Activated CD4-positive, alpha-beta T cell treated with anti-CD3 and anti-CD28 coated beads for 36 hours (primary cell): ENCODE measurements at places on chromosomes 4 and X.
A peak's percentile ranks its signal among the peaks of the same experiment; 100 is the strongest.

- no peak for DNase-seq
These were observed 965.9 kb upstream of the DIAPH2 start for GRCh38 chrX:95718746-95719145.

- DNase-seq = no peak
These were observed 45.9 kb downstream of the LGI2 start for GRCh38 chr4:24984602-24985532.

- no peak for DNase-seq
These were observed 47.0 kb upstream of the ANXA10 start for GRCh38 chr4:168045354-168045753.

DNA sequence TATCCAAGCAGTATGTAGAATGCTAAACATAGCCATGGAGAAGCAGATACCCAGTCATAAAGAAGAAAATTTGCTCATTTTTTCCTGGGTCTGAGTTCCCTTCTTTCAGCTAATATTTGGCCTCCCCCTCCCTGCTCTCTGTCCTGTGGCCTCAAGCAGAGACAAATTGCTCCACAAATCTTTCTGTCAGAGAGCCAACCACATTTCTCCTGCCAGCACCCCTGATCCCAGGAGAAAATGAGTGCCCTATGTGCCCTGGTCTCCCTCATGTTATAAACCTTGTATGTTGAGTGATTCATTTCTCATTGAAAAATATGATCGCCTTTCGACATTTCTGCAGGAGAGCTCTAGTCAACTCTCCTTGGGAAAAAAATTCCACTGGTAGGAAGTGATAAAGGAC lies 82.0 kb downstream of the TMEM156 start:
- DNase-seq = no peak

DNA sequence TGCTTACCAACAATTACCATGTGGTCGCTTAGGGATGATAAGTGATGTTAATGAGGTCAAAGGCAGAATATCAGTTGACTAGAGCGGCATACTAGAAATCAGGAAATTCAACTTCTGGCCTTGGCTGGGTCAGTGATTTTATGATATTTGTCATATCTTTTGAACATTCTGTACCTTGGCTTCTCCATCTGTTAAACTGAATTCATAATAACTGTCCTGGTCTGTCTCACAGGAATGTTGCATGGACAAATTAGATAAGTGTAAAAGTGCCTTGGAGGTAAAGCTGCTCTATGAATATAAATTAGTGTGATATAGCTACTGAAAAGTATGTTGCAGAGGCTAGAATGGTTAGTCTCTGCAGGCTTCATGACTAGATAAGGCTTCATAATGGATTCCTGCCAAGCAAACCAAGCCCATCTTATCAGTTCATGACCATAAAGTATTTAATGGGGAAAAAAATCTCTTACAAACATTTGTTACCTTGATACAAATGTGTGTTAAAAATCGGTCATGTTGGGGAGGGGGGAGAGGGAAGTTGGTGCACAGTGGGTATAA lies 104.6 kb upstream of the BMPR1B start:
- DNase-seq = no peak

DNA sequence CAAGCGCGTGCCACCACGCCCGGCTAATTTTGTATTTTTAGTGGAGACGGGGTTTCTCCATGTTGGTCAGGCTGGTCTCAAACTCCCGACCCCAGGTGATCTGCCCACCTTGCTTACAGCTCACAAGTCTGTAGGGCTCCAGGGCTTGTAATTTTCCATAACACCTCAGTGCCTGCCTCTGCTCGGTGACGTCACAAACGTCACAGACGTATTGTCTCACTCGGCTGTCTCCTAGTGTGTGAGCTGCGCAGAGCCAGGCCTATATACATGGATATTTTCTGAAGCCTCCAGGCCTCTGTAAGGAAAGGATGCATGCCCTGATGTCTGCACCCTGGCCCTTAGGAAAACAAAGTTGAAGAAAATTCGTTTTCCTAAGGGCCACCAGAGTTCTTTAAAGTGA lies 8.6 kb upstream of the NKRF start:
- no peak for DNase-seq

DNA sequence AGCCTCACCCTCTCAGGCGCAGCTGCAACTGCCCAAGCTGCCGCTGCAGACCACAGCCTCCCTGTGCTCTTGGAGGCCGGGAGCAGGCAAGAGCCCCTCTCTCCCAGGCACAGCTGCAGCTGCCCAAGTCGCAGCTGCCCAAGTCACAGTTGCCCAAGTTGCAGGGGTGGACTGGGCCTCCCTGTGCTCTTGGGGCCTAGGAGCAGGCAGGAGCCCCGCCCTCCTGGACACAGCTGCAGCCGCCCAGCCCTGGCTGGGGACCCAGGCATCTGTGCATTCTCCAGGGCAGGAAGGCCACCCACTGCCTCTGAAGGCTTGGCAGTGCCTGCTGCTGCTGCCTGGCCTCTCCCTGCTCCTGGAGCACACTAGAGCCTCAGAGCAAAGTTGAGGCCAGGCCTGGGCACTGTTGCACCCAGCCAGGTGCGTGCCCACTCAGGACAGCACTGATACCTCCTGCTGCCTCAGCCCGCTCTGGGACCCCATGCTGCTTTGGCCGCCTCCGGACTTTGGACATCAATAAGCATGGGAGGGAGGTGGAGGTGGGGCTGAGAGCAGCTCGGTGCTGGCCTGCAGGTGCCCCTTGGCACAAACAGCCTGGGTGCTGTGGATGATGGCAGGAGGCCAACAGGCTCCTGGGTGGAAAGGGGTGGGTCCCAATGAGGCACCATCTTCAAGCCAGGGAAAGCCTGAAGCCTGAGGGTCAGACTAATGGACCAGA lies 247.5 kb downstream of the PDGFC start:
- DNase-seq = no peak

GRCh38 chr4:139834226-139834662 lies 168.6 kb downstream of the MGST2 start:
- no peak for DNase-seq

DNA sequence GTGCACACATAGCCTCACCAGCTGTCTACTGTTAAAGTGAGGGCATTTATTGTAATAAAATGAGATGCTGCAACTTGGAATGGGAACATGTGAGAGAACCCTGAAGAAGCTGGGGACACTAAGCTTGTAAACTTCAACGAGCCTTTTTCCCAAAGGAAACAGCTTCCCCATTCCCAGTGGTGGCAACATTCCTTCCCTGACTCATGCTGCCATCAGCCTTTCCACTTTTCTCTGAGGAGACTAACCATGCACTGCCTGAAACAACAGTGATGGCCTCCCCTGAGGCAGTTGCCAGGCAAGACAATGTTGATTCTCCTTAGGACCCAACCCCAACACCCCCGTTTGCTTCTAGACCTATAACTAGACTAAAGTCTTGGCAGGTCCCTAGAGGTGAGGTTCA lies 928.3 kb downstream of the GLUD2 start:
- DNase-seq = no peak

DNA sequence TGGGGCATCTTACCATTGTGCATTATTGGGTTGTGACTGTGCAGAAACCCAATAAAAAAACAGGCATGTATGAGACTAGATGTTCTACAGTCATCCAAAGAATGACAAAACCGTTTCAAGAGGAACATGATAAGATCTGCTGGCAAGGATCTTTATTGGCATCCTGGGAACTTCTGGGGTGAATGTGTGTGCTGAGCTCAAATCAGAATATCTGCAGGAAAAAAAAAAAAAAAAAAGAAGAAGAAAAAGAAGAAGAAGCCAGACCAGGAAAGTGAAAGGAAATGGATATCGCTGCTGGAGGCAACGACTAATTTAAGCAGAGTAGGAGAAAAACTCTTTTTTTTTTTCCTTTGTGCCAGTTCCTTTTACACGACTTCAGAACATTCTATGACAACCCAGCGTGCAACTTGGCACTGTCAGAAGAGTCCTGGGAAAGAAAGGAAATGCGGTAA lies 484.2 kb upstream of the BOD1L1 start:
- no peak for DNase-seq

GRCh38 chr4:146522869-146523205 lies 1.1 kb upstream of the SLC10A7 start:
- no peak for DNase-seq

- no peak for DNase-seq
These were observed 10.6 kb downstream of the LDB2 start for GRCh38 chr4:16887887-16888286.

GRCh38 chr4:5724377-5724776 lies 13.4 kb downstream of the EVC start:
- DNase-seq = no peak

- DNase-seq = no peak
These were observed 54.4 kb downstream of the KIT start for GRCh38 chr4:54712206-54712605.

DNA sequence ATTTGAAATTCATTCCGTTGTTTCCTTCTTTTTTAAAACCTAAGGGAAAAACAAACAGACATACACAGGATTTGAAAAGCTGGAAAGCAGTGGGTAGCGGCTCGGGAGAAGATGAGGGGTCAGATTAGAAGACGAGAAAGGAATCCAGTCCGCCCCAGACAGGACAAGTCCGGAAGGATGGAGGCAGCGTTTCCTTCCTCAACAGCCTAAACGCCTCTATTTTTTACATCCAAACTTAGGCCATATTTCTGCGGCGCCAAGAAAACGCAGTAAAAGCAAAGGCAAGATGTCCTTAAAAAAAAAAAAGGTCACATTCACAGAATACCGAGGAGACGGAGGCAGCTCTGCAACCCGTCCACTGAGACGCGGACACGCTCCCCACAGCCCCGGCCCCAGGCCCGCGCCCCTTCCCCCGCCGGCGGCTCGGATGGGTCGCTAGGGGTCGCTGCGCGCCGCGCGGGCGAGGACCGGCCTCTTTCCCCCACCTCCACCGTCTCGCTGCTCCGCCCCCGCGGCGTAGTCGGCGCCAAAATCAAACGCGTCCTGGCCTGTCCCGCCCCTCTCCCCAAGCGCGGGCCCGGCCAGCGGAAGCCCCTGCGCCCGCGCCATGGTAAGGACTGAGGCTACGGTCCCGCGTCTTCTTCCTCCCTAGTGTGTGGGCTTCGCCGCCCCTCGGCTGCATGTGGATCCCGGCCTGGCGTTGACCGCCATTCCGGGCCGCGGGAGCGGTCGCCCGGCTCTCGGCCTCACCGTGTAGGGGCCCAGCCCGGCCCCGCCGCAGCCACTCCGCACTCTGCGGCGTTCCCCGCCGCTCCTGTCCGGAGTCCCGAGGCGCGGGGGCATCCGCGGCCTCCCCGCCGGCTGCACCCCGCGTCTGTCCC lies at the start of gene MND1:
Gene MND1, plus strand, starts transcription at position 558 of the 881 bp plus-strand sequence. Its CDS starts 50 bp downstream, at position 608.
- peak; percentile 96 for DNase-seq

- no peak for DNase-seq
These were observed 140.8 kb downstream of the CPE start for GRCh38 chr4:165519591-165519990.

GRCh38 chr4:130027973-130028372 lies 932.0 kb downstream of the C4orf33 start:
- no peak for DNase-seq

DNA sequence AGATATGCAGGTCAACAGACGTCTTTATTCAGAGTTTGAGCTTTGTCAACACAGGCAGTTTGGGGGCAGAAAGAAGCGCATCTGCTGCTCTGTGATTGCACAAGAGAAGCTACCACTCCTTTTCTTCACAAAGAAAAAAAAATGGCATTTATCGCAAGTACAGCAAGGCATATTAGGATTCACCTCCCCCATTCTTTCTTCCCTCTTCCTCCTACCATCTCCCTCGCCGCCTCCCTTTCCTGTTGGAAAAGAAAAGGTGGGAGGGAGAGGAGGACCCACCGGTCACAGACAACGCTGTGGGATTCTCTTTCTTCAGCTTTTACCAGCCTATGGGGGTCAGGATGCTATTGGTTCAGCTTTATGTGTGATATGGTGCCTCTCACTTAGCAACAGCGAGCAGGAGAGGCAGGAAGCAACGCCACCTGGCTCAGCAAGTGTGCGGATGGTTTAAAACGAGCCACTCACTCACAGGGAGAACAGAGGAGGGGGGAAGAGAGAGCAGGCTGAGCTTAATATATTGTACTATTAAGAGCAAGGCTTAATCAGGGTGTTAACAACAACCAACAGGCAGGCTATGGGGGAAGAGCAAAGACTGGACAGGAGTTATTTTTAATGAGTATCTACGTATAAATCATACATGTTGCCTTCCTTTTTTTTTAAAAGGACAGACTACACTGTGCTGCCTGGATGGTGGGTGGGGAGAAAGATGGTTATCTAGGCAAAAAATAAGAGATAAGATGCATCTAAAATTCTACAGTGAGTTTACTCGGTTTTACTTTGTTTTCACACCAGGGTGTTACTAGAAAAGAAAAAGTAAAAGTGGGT lies 104.7 kb downstream of the MAML3 start:
- peak; percentile 71 for DNase-seq

GRCh38 chr4:35934320-35934981 lies 309.9 kb downstream of the ARAP2 start:
- DNase-seq = no peak

- DNase-seq = no peak
These were observed 293.1 kb downstream of the TENM3 start for GRCh38 chr4:182536221-182536811.

DNA sequence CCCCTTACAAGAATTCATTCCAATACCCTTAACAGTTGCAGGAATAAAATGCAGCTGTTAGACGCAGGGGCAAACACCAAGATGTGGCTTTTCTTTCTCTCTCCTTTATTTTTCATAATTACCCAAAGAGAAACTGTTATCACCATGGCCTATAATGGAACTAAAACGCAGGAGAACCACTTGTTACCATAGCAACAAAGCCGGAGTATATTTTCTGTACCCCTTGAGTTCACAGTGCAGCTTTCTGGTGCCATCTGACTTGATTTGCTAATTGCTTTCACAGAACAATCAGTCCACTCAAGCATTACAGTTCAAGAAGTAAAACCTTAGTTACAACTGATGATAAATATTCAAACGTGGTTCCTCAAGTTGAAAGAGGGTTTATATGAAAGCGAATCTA lies 157.9 kb downstream of the AMELX start:
- no peak for DNase-seq

DNA sequence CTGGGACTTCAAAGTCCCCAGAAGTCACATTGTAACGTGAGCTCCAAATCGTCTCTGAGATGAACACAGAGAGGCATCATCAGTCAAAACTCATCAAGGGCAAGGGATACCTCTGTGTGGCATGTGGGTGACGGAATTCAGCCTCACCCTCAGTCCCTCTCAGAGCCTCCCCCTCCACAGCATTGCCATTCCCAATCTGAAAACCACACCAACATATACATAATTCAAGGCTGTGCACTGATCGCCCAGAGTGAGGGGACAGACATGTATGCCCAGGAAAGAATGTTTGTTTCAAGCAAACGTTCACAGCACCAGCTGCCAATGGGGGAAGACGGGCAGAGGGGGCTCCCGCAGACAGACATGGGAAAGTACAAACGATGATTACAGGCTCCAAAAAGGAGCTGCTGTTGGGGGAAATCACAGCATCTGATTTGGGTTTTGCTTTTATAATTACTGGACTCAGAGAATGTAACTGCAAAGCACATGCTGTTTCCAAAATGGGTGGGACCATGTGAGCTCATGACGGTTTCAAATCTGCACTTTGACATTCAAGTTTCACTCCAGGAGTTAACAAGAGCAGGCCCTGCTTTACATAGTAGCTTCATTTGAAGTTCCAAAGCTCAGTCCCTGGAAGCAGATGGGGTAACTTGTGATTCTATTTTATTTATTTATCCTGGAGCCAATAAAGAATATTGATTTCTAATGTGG lies 88.3 kb downstream of the CLCN4 start:
- no peak for DNase-seq
